ENCODE measurements at places on chromosomes 2 and 18.

GRCh38 chr2:57885742-57886141 is 160.9 kb upstream of the VRK2 start:
- DNase-seq: no peak

- no peak for DNase-seq
These were observed 1506.2 kb upstream of the NXPH2 start for GRCh38 chr2:140286377-140286776.

GRCh38 chr2:152580714-152581113 is 136.5 kb downstream of the PRPF40A start:
- DNase-seq: no peak

- DNase-seq: no peak
These were observed 46.9 kb downstream of the BCL2 start for GRCh38 chr18:63272638-63273037.

GRCh38 chr18:47838396-47838795 is 92.1 kb downstream of the SMAD2 start:
- no peak for DNase-seq

- no peak for DNase-seq
These were observed 19.8 kb downstream of the ORC2 start for GRCh38 chr2:200943527-200944105.

DNA sequence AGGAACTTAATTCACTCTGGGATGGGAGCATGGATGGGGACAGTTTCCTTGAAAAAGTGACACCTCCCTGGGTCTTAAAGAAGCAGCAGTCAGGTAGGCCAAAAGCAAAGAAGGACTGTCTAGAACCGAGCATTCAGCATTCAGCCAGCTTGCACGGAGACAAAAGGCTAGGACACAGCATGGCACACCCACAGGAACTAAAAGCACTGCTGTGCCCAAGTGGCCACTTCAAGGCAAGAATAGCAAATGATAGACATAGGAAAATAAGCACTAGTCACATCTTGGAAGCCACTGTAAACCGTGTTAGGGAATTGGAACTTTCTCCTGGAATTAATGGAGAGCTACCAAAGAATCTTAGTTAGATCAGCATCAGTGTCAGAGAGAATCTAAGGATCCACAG is 47.0 kb downstream of the LRP2 start:
- no peak for DNase-seq

DNA sequence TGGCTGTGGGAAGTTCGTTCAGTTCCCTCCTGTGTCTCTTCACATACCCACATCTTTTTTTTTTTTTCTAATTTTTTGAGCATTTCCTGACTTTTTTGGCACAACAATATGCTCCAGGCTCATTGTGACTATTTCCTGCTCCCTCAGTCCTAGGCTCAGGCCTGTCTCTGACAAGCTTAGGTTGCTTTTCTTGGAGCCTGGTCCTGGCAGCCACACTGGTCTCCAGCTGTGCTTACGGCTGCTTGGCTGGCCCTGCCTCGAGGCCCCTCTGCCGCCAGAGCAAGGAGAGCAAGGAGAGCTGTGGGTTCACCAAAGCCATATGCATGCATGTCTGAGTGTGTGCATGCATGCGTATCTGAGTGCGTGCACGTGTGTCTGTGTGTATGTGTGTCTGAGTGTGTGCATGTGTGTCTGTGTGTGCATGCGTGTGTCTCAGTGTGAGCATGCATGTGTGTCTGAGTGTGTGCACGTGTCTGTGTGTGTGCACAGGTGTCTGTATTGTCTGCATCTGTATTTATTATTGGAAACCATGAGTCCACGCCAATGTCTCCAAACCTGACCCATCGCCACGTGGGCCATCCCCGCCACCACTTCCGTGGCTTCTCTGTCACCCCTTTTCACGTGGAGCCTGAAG is 766.1 kb upstream of the SALL3 start:
- DNase-seq: no peak

GRCh38 chr2:64447317-64448040 is 6.5 kb upstream of the LGALSL start:
- DNase-seq: no peak

DNA sequence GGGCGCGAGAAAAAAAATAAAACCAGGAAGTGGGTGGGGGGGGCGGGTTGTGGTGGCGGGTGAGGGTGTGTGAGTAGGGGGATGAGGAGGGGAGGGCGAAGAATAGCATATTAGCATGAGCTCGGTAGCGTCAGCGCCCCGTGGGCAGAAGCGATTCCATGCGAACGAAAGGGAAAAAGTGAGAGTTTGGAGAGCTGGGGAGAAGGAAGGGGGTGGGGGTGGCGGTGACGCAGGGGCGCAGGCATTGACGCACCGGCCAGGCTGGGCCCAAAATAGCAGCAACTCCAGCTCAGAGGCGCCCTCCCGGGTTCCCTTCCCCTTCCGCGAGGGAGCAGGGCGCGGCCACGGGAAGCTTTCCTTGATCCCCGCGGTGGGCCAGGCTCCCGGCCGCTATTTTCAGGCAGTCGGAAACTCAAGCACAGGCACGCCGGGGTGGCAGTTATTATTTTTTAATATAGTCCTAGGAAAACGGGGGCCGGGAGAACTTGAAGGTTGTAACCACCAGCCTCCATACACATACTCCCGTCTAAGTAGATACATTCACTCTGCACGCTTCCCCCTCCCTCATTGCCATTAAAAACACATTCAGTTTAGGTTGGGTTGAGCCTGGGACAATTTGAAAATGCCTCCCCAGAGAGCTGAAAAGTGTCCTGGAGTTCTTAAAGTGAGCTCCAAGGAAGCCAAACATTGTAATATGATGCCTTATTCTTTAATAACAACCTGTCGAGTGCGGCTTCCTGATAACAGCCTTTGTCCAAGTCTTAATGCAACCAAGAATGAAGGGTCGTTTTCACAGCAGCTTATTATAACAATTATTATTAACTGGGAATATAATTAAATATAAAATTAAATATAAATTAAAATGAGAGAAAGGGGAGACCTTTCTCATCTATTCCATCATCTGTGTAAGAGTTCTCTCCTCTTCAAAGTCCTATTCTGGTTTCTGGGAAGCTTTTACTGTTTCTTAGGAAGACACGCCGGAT is 2.3 kb upstream of the NR4A2 start:
- DNase-seq: peak; percentile 36

DNA sequence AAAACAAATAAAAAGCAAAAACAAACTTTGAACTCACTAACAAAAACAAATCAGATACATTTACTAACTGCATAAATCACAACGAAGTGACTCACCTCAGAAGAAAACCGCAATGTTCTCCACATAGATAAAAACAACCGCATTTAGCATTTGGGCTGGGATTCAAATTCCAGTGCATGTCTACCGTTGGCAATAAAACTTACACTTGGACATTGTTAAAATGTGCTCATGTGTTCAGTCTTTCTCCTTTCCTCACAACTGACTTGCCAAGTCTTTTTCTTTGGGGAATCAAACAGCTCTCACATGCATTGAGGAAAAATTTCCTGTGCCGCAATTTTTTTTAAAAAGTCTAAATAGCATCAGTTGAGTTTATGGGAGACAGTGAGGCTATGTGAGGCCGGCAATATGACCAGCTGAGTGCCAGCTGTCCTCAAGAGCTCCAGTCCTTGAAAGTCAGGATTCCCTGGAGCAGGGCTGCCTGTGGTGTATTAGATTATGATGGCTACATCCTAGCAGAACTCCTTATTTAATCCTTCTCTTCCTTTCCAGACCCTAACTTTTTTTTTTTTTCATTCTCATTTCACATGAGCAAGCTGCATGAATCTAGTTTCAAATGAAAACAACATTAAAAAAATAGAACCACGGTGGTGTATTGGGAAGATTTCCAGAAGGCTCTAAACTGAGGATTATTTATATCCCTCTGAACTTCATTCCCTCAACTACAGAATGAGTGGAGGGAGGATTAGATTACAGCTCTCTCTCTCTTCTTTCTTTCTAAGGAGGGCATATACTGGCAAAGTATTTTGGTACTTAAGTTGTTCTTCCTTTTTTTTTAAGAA is 70.2 kb upstream of the MEIS1 start:
- peak; percentile 22 for DNase-seq

DNA sequence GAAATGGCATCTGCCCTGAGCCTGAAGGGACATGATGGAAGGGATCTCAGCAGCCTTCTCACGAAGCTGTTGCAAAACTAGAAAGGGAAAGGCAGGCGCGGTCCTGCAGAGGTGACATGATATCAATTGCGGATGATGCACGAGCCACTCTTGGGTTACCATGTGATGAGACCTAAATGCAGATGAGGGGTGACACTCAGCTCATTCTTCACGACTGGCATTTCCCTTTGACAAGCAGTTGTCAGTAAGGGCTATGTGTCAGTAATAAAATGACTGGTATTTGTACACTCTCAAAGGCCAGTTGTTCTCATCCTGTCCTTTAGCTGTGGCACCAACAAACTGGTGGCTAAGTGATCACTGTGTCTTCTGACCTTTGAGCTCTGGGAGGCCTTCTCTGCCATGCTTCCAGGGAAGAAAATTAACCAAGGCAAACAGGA is 273.6 kb downstream of the ETAA1 start:
- no peak for DNase-seq

DNA sequence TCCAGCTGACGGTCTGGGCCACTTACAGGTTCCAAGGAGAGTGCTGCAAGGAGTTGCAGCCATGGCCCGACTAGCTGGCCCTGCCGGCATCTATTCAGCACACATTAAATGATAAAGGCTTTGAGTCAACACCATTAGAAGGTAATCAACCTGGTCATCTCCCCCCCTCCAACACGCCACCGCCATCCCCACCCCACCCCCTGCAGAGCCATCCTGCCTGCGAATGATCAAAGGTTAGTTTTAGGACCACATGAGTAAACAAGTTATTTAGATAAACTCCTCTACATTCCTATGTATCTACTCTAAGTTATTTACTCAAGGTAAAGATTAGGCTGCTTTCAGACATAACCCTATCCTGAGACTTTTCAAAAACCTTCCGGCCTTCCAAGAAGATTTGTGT is 349.3 kb upstream of the SLC39A10 start:
- no peak for DNase-seq

DNA sequence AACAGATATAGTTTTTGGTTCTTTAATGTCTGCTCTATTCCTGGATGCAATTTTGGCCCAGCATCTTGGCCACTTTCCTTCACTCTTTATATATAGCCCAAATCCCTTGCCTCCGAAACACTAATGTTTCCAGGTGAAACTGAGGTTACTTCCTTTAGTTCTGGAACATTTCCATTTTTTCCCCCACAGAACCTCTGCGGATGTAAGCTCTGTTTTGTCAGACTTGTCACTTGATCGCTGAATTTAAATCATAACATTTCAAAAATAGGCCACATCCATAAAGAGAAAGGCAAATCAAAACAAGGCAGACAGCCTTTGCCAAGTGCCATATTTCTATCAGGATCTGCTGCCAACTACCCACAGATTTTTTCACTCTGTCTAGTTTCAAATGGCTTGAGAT is 115.1 kb downstream of the ANKRD44 start:
- no peak for DNase-seq

DNA sequence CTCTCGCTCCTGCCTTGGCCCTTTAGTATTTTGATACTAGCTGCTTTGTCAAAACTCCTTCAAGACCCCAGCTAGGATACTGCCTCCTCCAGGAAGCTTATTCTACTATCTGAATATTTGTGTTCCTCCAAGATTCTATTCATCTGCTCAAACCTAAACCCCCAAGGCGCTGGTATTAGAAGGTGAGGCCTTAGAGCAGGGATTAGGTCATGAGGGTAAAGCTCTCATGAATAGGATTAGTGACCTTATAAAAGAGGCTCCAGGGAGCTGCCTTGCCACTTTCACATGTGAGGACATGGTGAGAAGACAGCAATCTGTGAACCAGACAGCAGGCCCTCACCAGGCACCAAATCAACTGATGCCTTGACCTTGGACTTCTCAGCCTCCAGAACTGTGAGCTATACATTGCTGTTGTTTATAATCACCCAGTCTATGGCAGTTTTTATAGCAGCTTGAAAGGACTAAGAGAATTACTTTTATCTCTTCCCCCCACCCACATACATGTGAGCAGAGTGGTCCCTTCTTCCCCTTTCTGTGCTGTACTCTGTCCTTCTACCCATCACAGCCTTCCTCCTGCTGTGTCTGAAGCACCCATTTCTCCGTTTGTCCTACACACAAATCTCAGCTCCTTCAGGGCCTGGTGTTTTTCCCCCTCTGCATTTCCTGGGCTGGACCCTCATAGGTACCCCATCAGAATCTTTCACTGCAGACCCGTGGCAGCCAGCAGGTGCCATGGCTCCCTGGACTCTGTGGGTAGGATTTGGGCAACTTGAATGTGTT is 54.5 kb downstream of the HS1BP3 start:
- no peak for DNase-seq

GRCh38 chr2:70894765-70895164 is 40.9 kb upstream of the ATP6V1B1 start:
- no peak for DNase-seq

DNA sequence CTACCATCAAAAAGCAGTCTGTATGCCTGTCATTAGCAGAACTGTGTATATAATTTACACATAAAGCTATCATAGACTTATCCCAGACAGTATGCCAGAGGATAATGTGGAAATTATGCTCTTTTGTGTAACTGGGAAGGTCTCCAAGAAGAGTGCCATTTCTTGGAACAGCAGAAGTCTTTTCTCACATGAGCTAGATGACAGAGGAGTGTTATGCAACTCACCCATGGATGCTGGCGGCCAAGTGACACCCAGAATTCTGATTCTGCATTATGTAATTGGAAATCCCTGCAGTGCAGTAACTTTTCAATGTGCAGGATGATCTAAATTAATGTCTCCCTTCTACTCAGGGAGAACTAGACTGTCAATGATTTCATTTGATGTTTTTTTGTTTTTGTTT is 160.0 kb downstream of the UBE2E3 start:
- no peak for DNase-seq

Data from NCI-H524 (cell line).